ENCODE measurements at places on chromosomes 3 and 15.

DNA sequence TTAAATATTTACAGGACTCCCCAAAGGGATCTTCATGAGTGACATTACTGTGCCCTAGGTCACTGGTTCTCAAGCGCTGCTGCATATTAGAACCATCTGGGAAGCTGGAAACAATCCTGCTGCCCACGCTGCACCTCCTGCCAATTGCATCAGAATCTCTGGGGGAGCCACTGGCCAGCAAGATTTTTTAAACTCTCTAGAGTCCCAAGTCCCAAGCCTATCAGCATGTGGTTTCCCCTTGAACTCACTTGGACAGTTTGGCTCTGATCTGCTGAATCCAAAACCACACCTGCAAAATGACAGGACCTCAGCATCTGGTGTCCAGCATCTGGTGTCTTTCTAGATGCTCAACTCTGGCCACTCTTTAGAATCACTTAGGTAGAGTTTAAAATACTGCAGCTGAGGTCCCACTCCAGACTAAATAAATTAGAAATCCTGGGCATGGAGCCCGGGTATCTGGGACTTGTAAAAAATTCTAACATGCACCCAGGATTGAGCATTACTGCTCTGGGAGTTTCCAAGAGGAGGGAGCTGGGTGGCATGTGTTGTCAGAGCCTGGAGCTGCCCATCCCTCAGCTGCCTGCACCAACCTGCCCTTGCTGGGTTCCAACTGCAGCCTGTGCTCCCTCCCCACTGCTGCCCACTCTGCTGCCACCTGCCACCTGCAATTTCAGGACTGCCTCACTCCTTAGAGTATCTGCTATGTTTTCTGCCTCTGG is 311.3 kb downstream of the SLC9A9 start:
- DNase-seq, result no peak

DNA sequence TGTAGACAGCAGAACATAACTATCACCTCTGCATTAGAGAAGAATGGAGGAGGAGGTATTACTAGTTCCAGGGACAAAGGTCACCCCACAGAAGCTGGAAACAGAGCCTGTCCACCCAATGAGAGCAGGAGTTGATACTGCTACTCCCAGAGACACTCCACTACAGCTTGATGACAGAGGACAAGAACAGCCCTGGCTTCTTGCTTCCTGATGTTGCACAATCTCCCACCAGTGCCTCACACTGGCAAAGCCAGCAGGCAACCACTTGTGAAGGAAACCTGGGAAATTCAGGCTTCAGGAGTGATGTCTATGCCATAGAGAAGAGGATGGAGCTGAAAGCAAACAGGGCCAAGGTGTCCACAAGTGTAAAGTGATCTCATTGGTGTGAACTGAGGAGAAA is 78.0 kb upstream of the POU1F1 start:
- DNase-seq, result no peak

DNA sequence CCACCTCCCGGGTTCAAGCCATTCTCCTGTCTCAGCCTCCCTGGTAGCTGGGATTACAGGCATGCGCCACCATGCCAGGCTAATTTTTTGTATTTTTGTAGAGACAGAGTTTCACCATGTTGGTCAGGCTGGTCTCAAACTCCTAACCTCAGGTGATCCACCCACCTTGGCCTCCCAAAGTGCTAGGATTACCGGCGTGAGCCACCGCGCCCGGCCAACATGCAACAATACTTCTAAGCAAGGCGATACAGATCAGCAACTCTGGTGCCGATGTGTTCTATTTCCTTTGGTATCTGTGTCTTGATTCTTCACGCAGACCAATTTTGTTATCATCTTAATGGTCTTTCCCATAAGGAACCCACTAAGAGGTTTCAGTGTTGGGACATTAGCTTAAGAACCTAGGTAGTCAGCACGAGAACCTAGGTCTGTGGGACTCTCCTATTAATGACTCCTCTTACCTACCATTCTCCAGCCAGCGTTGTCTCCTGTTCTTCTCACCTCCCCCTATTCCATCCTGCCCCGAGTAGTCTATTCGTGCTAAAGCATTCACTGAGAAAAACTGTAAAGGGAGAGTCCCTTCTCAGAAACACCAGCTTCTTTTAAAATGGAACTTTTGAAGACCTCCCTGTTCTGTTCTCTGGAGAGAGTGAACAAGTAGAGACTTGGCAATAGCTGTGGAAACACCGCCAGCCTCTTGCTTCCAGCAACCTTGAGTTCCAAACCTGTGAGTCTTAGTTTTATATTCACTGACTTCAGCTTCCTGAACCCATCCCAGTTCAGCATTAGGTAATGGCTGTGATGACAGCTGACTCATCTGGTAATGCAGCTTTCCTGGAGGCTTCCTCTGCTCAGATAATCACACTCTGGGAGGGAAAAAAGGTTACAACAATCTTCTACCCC is 61.2 kb downstream of the TSC22D2 start:
- no peak for DNase-seq

GRCh38 chr3:114566162-114566755 is 272.4 kb downstream of the TIGIT start:
- no peak for DNase-seq

GRCh38 chr3:194872669-194872977 is 186.9 kb downstream of the FAM43A start:
- DNase-seq, result no peak

DNA sequence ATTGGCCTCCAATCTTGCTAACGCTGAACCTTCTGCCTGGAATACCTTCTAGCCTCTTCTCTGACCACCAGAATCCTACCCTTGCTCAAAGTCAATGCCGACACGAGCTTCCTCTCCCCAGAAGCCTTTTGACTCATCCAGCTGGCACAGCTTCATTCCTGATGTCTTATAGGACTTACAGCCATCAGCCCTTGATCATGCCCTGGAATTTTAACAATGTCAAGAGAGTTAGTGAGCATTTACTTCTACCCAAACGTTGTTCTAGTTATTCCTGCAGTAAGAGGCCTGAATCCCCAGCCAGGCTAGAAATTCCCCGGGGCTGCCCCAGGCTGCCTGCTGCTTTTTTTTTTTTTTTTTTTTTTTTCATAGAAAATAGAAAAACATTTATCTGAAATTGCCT is 3.9 kb downstream of the CYP1A2 start:
- no peak for DNase-seq

Data from stimulated activated CD8-positive, alpha-beta memory T cell treated with anti-CD3 and anti-CD28 coated beads, Interleukin-7, amount 100 ng/mL, for 1 hour (primary cell).